Calu3 (cell line): ENCODE measurements at places on chromosomes 5 and 9.

- H3K4me1 ChIP-seq, result peaks cover 60% of the 10 kb centered on the region
- DNase-seq, result peak; percentile 59
- peak overlapping the region; percentile 64 for H3K27ac ChIP-seq
- H3K36me3 ChIP-seq, result peaks cover 79% of the 10 kb centered on the region
- H3K27me3 ChIP-seq, result no peaks in the 10 kb centered on the region
Observed at GRCh38 chr5:74639807-74640449, 600 bp downstream of the ENC1 start.

- H3K36me3 ChIP-seq, result no peaks in the 10 kb centered on the region
- no peak overlapping the region for H3K27ac ChIP-seq
- H3K4me3 ChIP-seq, result no peak overlapping the region
- DNase-seq, result no peak
- H3K27me3 ChIP-seq, result no peaks in the 10 kb centered on the region
Observed at GRCh38 chr9:121835587-121836365, 184.3 kb downstream of the DAB2IP start.

DNA sequence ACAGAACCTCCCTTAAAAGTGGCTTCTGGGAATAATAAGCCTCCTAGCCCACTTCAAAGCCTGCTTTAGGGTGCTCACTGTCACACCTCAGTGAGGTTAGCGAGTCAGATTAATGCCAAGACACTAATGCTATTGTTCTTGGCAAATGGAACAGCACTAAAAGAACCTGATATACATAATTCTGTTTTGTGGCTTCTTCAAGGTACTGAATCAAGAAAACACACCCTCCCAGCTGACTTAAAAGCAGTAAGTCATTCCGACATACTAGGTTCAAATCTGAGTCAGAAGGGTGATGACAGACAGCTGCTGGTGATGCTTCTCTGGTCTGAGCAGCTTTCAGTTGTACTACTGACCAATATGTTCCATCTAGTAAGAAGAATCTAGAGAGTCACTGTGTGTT lies 121.6 kb downstream of the OXCT1 start:
- no peak overlapping the region for H3K27ac ChIP-seq
- no peak for DNase-seq
- no peak overlapping the region for H3K4me3 ChIP-seq

DNA sequence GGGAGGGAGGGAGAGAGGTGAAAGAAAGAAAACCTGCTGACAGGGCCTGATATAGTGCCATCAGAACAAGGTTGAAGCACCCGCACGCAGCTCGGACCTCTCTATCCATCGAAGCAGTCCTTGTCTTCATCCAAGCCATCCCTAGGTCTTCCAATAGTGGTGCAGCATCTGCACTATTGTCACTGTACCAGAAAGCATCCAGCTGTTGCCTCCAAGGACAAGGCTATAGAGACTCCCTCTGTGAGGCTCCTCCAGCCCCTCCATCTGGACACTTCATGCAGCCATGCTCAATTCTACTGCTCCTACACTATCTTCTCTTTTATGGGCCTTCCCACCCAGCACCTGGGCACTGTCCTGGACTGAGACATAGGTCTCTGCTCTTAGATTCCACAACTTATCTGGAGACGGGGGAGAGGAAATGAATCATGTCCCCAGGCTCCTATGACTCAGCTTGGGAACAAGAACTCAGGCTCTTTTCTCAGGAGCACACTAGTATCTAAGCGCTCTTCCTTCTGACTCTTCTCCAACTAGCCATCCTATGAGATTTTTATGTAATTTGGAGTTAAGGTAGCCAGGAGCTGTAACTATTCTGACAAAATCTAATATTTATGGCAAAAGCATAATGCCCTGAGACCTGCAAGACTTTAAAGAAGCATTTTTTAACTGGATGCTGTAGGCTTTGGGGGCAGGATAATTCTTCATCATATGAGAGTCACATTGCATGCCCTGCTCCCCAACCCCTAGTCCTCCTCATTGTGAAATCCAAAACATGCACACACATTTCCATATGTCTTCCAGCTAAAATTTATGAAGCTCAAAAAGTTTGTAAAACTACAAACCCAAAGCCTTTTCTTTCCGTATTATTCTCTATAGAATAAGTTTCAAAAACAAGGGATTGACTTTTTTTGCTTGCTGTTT lies 446.8 kb downstream of the CCDC171 start:
- no peaks in the 10 kb centered on the region for H3K36me3 ChIP-seq
- H3K27ac ChIP-seq, result no peak overlapping the region
- H3K4me3 ChIP-seq, result no peak overlapping the region
- H3K4me1 ChIP-seq, result peaks cover 33% of the 10 kb centered on the region
- H3K27me3 ChIP-seq, result no peaks in the 10 kb centered on the region

DNA sequence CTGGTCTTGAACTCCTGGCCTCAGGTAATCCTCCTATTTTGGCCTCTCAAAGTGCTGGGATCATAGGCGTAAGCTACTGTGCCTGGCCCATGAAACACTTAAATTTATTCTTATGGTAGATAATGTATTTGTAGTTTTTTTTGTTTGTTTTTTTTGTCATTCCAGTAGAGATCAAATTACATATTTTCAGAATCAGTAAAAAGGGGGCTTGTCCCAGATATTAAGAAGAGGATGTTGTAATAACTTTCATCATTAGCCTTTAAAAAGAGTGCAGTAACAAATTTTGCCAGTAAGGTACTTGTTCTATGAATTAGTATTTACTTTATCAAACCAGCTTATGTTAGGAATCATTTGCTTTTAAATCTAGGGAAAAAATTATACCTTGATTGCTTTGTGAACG lies 42.6 kb downstream of the GAPVD1 start:
- H3K4me3 ChIP-seq, result no peak overlapping the region
- no peak for DNase-seq
- no peak overlapping the region for H3K27ac ChIP-seq
- H3K4me1 ChIP-seq, result no peaks in the 10 kb centered on the region
- no peaks in the 10 kb centered on the region for H3K27me3 ChIP-seq

DNA sequence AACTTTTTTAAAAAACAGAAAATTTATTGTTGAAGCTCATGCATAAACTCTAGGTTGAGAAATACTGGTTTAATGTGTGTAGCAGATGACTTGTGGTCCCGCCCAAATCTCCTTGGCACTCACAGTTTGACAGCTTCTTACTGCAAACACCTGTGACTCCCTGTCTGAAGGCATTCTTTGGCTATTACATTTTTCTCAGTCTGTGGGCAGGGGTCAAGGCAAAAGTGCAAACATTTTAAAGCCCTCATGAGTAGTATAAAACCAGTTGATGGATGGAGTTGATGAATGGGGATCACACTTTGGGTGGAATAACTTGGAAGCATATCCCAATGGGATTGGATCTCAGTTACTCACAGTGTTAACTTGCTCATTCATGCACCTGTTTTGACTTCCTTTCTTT lies 1007.0 kb upstream of the NUDT12 start:
- no peak overlapping the region for H3K27ac ChIP-seq
- DNase-seq, result no peak
- H3K36me3 ChIP-seq, result no peaks in the 10 kb centered on the region
- H3K4me1 ChIP-seq, result no peaks in the 10 kb centered on the region
- no peaks in the 10 kb centered on the region for H3K27me3 ChIP-seq

- no peak overlapping the region for H3K27ac ChIP-seq
- no peak for DNase-seq
- peaks cover 49% of the 10 kb centered on the region for H3K27me3 ChIP-seq
- H3K36me3 ChIP-seq, result no peaks in the 10 kb centered on the region
- H3K4me1 ChIP-seq, result no peaks in the 10 kb centered on the region
- no peak overlapping the region for H3K4me3 ChIP-seq
Observed at GRCh38 chr9:70563431-70564204, 149.2 kb upstream of the KLF9 start.

GRCh38 chr5:139863855-139864558 lies 68.4 kb downstream of the PSD2 start:
- H3K27ac ChIP-seq, result no peak overlapping the region
- no peak overlapping the region for H3K4me3 ChIP-seq
- peaks cover 60% of the 10 kb centered on the region for H3K27me3 ChIP-seq
- peak; percentile 80 for DNase-seq
- no peaks in the 10 kb centered on the region for H3K36me3 ChIP-seq
- no peaks in the 10 kb centered on the region for H3K4me1 ChIP-seq

GRCh38 chr5:150112201-150113046 lies 26.1 kb upstream of the CSF1R start:
- H3K36me3 ChIP-seq, result no peaks in the 10 kb centered on the region
- H3K4me3 ChIP-seq, result no peak overlapping the region
- no peak overlapping the region for H3K27ac ChIP-seq
- H3K4me1 ChIP-seq, result peaks cover 18% of the 10 kb centered on the region

DNA sequence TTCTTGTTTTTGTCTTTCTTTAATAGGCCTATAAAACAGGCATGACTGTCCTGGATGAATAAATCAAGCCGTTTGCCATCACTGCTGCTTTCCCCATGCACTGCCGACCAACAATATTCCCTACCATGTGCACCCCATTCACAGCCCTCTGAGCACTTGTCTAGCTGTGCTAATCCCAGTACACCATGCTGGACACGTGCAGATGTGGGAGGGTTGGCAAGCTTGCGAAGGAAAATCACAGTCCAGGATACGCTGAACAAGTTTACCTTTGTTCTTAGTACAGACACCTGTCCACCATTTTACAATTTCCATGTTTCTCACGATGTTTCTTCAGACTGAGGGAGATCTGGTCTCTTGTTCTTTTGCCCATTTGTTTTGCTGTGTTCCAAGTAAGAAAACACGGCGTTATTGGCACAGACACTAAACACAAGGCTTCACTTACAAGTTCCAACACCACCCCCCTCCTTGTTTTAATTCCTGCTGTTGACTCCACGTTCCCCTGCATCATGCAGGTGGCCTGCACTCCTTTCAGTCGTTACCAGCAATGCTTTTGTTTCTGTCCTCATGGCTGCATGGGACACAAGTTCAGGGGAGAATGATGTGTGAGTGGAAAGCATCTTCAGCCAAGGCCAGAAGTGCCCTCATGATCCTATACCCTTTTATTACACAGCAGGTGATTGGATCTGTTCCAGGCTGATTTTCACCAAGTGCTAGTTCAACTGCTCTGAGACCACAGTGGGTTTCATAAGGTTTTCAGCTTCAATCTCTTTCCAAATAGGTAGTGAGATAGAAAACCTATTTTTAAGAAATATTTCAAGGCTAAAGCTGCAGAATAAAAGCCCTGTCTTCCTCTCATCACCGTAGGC lies 608.9 kb downstream of the IRX1 start:
- no peak overlapping the region for H3K4me3 ChIP-seq
- no peaks in the 10 kb centered on the region for H3K36me3 ChIP-seq
- DNase-seq, result no peak
- H3K27ac ChIP-seq, result no peak overlapping the region
- H3K4me1 ChIP-seq, result no peaks in the 10 kb centered on the region

DNA sequence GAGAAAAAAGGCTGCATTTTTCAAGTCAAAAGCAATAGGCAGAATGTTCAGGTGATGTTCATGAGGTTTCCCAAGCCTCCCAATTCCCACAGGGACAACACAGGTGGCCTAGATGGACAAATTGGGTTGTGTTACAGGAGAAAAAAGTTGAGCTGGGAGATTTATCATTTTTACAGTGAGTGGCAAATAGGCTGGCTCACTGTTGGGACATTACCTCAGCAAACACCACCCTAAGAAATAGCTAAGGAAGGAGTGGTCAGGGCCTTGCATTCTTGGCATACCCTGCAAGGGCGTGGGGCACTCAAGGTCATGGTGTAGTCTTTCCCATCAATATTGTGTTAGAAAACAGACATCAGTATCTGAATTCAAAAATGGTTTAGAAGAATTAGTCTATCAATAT lies 23.3 kb upstream of the CPLANE1 start:
- no peak overlapping the region for H3K4me3 ChIP-seq
- no peaks in the 10 kb centered on the region for H3K27me3 ChIP-seq

- H3K4me1 ChIP-seq, result peaks cover 7% of the 10 kb centered on the region
- peak overlapping the region; percentile 80 for H3K4me3 ChIP-seq
- H3K36me3 ChIP-seq, result peaks cover 9% of the 10 kb centered on the region
- DNase-seq, result no peak
Observed at GRCh38 chr9:136092741-136093140, 2.3 kb downstream of the NACC2 start.

DNA sequence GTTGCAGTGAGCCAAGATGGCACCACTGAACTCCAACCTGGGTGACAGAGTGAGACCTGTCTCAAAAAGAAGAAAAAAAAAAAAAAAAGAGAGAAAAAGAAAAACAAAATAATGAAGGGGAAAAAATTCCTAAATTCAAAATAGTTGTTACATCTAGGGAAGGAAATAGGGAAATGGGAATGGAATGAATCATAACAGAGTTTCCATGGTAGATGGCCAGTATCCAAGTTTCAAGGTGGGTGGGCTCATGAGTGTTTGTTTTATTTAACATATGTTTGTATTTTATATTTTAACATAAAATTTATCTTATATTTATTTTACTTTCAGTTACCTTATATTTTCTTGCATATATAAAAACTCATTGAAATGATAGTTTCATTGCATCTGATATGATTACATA lies 215.6 kb downstream of the ARHGEF28 start:
- no peak overlapping the region for H3K4me3 ChIP-seq
- peaks cover 82% of the 10 kb centered on the region for H3K36me3 ChIP-seq
- peaks cover 30% of the 10 kb centered on the region for H3K4me1 ChIP-seq
- no peaks in the 10 kb centered on the region for H3K27me3 ChIP-seq

DNA sequence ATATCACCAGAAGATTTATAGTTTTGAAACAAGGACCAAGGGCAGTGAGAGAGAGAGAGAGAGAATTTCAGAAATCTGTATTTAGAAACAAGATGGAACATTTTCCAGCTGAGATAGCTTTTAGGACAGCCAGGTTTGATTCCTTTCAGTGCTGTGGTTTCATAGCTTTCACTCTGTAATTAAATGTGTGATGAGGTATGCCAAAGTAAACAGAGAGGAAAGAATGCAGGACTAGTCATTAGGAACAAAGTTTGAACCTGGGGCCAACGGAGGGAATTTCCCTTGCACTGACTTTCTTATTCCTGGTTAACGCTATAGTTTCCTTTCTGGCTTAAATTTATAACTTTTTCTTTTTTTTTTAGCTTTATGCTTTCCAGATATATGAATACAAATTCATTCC lies 10.0 kb upstream of the CCL28 start:
- H3K36me3 ChIP-seq, result peaks cover 10% of the 10 kb centered on the region
- peak; percentile 53 for DNase-seq
- peak overlapping the region; percentile 38 for H3K4me3 ChIP-seq

GRCh38 chr5:139711067-139711905 lies 63.1 kb downstream of the CXXC5 start:
- peaks cover 16% of the 10 kb centered on the region for H3K4me1 ChIP-seq
- H3K27me3 ChIP-seq, result peaks cover 28% of the 10 kb centered on the region
- H3K4me3 ChIP-seq, result peak overlapping the region; percentile 71

DNA sequence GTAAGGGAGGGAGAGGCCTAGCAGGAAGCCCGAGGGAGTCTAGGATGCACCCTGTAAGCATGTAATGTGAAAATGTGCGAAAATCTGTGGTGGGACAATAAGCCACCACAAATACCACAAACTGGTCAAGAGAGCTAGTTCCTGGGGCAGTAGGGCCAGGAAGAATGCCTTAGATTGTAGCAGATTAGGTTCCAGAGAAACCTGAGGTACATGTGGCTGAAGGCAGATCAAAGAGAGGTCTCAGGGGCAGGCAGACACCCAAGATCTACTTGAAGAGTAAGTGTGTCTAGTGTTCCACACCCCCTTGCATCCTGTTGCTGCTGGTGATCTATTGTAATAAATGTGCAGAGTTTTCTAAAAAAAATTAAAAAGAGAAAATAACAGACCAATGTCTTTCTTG lies 1677.3 kb upstream of the CDH6 start:
- H3K4me3 ChIP-seq, result no peak overlapping the region
- no peak for DNase-seq
- H3K27me3 ChIP-seq, result no peaks in the 10 kb centered on the region
- H3K4me1 ChIP-seq, result no peaks in the 10 kb centered on the region

- H3K27me3 ChIP-seq, result peaks cover 15% of the 10 kb centered on the region
- no peaks in the 10 kb centered on the region for H3K4me1 ChIP-seq
- no peak overlapping the region for H3K27ac ChIP-seq
- H3K36me3 ChIP-seq, result no peaks in the 10 kb centered on the region
- DNase-seq, result no peak
Observed at GRCh38 chr5:773517-774264, 10.8 kb downstream of the ZDHHC11B start.

- H3K36me3 ChIP-seq, result peaks cover 64% of the 10 kb centered on the region
- H3K4me1 ChIP-seq, result peaks cover 24% of the 10 kb centered on the region
- H3K27ac ChIP-seq, result peak overlapping the region; percentile 93
Observed at GRCh38 chr5:87268970-87269377, 1.3 kb downstream of the RASA1 start.
